Esophagus squamous epithelium (tissue), 5 donors: ENCODE measurements at places on chromosomes 4 and X.

GRCh38 chr4:161792991-161793390 is 370.8 kb downstream of the FSTL5 start:
- DNase-seq = no peak

- DNase-seq = no peak
Observed at GRCh38 chr4:3835527-3836405, 69.6 kb downstream of the ADRA2C start.

DNA sequence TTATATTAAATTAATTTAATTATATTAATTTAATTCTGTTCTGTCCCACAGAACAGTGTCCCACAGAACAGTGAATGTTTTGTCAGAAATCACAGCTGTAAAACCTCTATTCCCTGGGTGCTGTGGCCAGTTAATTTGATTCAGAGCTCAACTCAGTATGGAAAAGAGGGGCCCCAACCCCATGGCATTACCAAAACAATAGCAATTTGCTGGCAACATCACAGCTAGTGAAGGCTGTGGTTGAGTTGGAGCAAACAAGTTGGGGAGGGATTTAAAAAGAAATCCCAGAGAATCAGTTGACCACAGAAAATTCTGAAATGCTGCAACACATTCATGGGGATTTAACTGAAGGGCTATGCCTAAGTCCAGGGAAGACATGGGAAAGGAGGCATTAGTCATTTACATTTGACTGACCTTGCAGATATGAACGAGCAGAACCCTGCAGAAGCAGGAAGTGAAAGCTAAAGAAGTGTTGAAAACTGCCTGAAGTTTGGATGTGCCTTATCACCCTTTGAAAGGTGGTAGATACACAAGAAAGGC is 30.1 kb downstream of the PDHA2 start:
- no peak for DNase-seq

DNA sequence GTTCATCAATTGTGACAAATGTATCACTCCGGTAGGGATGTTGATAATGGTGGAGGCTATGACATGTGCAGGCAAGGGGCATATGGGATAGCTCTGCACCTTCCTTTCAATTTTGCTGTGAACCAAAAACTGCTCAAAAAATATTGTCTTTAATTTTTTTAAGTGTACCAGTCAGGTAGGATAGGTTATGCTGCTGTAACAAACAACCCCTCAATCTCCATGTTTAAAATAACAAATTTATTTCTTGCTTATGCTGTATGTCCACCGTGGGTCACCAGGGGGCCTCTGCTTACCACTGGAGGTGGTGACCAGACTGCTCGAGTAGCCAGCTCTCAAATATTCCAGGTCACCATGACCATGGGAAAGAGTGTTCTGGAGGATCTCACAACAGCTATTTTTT is 23.4 kb upstream of the MSX1 start:
- DNase-seq = no peak

DNA sequence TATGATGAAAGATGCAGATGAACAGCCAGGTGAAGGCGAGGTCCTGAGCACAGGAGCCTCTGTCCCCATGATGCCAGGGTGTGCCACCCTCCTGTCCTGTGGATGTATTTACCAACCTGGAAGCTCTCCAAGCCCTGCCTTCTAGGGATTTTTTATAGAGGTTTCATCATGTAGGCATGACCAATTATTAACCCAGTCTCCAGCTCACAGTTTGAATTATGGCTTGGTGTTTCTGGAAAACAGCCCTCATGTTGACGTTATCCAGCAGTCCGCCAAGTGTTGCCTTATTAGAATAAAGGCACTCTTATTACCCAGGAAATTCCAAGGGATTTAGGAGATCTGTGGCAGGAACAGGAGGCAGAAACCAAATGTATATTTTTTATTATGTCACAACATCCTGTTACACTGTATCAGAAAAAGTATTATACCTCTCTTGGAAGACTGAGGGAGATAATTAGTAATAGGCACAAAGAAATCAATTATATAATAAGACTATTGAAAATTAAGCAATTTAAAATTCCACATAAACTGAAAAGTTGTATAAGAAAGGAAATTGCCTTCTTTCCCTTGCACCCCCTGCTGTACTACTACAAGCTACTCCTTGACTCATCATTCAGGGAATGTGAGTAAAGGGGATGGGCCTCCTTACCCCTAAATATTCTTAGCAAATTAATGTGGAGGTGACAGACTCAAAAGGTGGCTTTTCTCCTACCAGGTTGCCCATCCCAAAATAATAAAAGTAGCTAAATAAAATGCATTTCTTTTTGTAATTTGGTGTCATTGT is 129.6 kb downstream of the ZNF330 start:
- DNase-seq = no peak

- no peak for DNase-seq
Observed at GRCh38 chrX:17292111-17292527, 82.9 kb upstream of the NHS start.

DNA sequence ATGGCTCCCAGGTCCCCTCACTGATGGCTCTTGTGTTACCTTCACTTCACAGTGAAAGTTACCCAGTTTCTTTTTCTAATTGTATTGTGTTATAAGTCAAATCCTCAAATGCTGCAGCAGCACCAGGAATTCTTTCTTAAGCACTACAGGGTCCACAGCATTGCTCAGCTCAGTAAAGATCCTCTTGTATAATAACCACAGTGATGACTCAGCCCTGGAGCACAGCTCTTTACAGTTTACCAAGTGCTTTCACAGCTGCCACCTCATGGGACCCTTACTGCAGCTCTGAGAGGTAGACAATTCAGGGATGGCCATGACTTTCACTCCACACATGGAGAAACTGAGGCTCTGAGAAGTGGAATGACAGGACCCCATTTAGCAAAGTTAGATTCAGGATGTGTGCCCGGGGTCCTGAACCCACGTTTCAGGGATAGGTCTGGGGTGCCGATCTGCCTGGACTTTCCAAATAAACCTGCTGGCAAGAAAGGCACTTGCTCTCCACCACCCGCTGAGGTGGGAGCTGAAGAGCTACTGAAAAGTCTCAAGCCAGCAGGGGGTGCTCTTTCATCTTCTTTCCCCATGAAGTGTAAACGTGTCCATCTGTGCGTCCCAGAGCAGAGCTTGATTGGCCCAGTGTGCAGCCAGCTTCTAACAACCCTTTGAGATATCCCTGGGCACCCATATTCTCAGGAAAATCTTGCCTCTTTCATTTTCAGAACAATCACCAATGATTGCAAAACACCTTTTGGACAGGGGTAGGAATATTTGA is 35.7 kb upstream of the GABRQ start:
- DNase-seq = no peak

- DNase-seq = no peak
Observed at GRCh38 chrX:155225774-155226173, 9.5 kb downstream of the VBP1 start.

GRCh38 chr4:147360301-147360700 is 120.6 kb upstream of the EDNRA start:
- no peak for DNase-seq

- DNase-seq = no peak
Observed at GRCh38 chr4:35700663-35701062, 543.7 kb downstream of the ARAP2 start.
